ENCODE measurements at places on chromosomes 7 and 10.

DNA sequence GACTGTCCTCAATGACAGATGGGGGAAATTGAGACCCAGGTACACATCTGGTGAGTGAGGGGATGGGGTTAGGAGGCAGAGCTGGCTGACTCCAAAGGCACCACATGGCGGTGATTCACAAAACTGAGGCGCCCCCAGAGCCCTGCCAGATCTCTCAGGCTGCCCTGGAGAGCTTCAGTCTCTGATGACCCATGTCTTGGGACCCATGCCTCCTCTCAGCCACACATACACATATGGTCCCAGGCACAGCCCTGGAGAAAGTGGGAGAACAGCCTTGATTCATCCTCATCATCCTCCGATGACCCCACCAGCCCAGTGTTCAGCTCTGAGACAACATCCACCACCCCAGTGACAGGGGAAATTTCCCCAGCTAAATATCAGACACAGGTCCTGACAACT, 426.0 kb downstream of the RPS24 start:
- DNase-seq, result no peak

DNA sequence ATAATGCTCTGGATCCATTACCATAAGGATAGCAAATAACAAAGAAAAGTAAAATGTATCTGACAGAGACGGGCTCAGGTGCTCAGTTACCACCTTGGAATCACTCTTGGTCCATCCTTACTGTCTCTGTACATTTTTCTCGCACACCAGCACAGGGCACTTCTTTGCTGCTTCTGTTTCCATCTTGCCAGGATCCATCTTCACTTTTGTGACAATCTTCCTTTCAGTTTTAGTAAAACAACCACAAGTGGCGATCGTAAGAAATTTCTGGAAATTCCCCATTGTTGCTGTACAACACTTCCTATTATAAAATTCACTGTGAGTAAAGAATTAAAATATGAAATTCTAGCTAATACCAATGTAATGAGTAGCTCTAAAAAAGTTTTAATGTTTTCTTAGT, 695.5 kb downstream of the GRM8 start:
- DNase-seq, result no peak

- no peak for DNase-seq
These were observed 83.4 kb downstream of the AGMO start for GRCh38 chr7:15478401-15478800.

DNA sequence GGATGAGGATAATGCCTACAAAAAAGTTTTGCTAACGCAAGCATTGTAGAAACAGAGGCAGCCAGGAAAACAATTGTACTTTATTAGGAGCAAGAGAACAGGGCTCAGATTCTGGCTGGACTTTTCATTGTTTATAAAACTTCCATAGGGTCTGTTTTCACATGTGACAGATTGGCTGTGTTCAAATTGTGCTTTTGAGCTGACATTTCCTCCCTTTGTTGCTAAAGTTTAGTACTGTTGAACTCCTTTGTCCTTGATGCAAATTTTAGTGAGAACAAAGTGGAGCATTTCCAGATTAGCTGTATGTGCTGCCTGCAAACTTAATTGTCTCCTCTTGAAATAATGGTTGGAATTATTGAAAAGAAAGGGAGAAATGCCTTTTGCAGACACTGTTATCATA, 221.0 kb upstream of the FZD1 start:
- no peak for DNase-seq

- no peak for DNase-seq
These were observed 82.9 kb downstream of the DNAJC1 start for GRCh38 chr10:21920633-21921032.

DNA sequence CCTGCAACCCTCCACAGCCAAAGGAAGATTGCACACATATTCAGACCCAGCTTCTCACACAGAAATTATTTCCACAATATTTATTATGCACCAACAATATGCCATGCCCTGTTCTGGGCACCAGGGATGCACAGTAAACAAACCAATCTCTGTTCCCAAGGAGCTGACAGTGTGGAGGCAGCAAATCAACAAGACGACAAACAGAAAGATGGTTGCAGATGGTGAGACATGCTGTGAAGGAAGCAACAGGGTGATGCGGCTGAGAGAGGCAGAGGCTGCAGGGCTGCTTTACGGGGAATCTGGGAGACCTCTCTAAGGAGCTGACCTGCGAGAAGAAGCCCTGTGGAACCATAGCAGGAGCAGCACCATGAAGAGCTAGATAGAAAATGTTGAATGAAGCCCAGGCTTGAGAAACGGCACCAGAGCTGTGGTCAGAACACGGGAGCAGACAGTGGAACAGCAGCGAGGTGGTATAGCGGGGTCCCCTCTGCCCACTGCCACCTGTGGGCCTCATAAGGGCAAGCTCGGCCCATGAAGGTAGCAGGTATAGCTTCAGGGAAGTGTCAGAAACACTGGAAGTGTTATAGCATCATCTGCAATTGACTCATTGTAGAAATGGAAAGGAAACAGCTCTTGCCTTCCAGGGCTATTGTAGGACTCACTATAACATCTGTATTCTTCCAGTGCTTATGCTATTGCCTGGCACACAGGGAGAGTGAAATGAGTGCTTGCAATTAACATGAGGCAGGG, 17.4 kb downstream of the RBP3 start:
- no peak for DNase-seq

DNA sequence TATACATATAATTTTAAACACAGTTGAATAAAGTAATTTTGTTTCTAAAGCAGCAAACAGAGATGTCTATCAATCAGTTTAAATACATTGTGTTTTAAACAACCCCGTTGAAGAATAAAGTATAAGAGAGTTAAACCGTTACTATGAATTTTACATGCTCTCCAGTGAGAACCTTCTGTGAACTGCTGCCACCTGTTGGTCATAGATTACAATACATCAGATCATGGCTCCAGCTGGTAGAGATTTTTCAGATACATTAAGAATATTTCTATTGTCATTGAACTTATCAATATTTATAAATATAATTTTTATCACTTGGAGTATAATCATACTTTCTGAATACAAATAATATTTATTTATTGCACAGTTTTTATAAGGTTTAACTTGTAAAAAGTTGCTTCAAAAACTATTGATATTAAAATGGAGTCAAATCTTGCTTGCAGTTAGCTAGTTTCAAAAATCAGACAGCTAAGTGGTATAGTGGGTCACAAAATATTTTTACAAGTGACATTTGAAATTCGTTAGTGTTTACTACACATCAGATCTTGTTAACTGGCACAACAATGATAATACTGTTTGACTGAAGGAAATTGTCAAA, 561.2 kb upstream of the PHF14 start:
- no peak for DNase-seq

GRCh38 chr10:77247031-77247990, 390.3 kb downstream of the KCNMA1 start:
- DNase-seq, result no peak

- DNase-seq, result no peak
These were observed 68.9 kb downstream of the FAM53B start for GRCh38 chr10:124675261-124675660.

DNA sequence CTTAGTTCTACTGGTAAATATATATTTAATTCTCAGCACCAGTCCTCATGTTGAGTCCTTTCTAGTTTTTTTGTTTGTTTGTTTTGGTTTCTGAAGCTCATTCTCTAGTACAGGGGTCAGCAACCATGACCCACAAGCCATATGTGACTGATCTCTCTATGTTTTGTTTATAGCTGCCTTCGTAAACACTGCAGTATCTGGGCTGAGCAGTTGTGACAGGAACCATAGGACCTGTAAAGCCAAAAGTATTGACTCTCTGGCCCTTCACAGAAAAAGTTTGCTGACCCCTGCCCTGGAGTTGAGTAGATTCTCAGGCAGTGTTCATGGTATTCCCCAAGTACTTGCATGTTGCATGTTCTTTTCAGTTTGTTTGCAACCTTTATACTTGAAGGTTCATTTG, 20.8 kb downstream of the NET1 start:
- no peak for DNase-seq

DNA sequence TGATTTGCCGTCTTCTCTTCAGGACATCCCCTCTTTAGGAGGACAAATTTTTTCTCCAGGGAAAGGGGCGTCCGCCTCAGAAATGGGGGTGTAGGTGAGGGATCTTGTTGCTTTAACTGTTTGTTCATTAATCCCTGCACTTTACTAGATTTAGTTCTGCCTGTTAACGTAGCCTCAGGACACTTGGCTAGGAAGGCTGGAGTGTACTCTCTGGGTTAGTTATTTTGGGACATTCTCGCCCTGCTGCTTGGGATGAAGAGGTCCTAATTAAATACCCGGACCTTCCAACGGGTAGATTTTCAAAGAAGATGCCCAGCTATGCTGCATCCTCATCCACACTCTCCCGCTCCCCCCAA, 552 bp upstream of the ZNF365 start:
- no peak for DNase-seq

GRCh38 chr7:147240468-147240867, 1123.9 kb downstream of the CNTNAP2 start:
- no peak for DNase-seq

DNA sequence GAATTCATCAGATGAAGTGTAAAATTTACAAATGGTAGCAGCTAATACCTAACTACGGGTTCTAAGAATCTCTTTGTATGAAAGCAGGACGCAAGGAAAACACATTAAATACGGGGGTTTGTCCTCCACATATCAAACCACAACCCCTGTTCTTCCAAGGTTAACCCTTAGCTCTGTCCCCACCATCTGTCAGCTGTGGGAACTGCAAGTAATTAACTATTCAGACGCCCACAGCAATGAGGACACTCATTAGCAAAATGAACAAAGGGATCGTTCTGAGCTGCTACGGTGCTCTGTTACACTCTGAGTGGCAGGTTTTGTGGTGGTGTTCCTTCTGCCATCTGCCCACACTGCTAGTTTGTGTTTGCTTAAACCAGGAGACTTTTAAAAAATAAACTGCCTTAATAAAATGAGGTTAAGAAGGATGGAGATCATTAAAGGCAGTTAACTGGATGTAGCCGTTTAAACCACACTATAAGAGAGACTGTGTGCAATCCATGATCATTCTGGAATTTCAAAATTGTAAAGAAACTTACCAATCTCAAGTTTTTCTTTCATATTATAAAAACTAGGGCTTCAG, 51.4 kb downstream of the C10orf67 start:
- DNase-seq, result no peak

- DNase-seq, result no peak
These were observed 1168.4 kb downstream of the GATA3 start for GRCh38 chr10:9222917-9223316.

DNA sequence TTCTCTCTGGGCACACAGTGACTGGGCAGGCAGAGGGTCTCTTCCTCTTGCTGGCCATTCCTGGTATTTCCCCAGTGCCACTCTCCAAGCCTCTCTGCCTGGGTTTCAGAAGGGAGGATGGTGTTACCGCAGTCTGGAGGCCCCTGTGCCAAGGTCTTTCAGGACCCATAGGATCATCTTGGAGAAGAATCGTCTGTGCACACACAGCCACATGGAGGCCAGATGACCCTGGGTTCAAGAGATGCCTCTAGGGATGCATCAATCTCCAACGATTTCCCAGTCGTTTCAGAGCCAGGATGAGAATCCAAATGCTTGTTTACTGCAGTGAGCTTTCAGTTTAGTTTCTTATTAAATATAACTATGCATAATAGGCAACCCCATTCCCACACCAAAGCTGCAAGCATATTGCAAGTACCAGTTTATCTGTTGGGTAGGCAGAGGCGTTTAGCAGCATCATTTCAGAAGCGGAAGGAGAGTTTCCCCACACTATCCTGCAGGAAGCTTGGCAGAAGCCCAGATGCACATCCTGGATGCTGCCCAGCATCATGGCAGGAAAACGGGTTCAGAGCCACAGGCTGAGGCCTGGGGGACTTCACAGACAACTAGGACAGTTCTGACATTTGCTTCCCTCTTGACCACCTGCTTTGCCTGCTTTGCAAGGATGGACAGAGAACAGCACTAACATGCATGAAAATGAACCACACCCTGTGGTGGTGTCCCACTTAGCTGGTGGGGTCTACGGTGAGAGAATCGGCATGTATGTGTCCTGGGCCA, 134.7 kb upstream of the FAM20C start:
- DNase-seq, result no peak

DNA sequence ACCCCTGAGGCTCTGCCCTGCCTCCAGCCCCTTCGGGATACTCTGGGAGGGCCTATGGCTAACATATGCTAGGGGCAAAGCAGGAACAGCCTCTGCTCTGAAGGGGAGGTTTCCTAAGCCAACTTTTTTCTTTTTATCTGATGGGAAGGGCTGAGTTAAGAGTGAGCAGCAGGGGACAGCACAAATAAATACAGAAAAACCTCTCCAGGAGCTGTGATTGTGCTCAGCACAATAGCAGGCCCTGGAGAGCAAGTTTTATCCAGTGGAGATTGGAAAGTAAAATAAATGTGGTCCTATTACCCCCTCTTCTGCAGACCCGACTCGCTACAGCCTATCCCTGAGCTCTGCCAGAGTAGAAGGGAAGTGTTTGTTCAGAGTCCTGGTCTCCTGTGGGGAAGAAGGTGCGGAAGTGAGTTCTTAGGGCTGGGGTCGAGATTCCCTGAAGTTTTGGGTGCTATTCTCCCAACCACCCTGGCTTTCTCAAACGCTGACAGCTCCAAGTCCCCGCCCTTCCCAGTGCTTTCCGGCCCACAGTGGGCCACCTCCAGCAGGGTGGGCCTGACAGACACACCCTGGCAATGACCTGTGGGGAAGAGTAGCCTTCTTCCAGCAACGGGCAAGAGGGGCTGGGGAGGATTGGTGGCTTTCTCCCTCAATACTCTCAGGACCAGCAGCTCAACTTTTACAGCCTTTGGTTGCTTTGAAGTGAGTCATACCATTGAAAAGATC, 23.0 kb upstream of the AFAP1L2 start:
- DNase-seq, result no peak

DNA sequence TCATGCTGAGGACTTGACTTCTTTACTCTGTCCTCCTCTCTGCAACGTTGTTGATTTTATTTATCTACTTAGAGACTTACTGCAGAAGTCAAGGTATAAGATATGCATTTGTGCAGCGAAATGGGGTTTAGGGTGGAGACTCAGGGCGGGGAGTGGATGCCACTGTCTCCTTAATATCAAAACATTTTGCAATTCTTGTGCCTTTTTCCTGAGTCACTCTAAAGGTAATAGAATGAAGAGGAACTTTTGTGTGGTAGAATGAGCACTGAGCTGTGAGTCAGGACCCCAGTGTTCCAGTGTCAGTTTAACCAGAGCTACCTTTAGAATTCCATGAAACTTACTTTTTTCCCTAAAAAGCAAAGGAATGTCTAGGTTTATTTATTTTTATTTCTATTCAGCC, 78.2 kb downstream of the VTI1A start:
- DNase-seq, result no peak

DNA sequence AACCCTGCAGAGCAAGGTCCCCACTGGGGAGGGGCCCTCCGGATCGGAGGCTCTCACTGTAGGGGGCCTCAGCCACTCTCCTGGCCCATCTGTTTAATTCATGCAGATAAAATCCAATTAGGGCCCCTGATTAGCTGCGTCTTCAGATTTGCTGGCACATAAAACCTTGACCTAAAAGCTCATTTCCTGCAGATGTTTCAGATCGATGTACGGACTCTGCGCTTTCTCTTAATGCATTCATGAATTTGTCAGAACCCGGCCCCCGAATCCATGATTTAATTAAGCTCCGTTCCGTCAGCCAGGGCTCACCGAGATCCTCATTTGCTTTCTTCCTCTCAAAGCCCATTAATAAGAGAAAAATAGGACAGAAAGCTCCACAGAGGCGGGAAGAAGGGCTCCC, 40.0 kb upstream of the FOXL3 start:
- DNase-seq, result no peak

All from activated T-helper 1 cell treated with Interleukin-2 at 50 U/mL for 16 hours (primary cell).